ENCODE measurements at places on chromosomes 11 and 22.
A peak's percentile ranks its signal among the peaks of the same experiment; 100 is the strongest.

- no peak for DNase-seq
Measured at GRCh38 chr11:65588199-65589054, 7.2 kb downstream of the KCNK7 start.

- DNase-seq: no peak
Measured at GRCh38 chr11:7576726-7577290, 63.0 kb downstream of the PPFIBP2 start.

- no peak for DNase-seq
Measured at GRCh38 chr11:28636033-28636432, 527.8 kb downstream of the METTL15 start.

DNA sequence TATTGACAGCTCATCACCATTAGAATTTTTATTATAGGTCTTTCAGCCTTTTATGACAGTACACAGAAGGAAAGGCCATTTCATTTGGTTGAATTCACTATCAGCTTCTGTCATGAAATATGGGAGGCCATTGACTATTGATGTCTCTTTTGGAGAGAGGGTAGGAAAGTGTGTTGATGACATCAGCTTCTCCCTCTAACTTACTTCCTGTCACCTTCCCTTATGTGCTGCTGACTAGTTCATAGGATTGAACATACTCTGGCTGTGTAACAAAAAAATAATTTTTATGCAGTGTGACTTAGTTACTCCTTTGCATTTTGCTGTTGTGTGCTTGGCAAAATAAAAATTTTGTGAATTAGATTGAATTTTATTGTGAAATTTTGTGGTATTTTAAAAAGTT lies 769.2 kb downstream of the METTL15 start:
- no peak for DNase-seq

GRCh38 chr22:36818010-36818642 lies 1.3 kb upstream of the PVALB start:
- DNase-seq: no peak

DNA sequence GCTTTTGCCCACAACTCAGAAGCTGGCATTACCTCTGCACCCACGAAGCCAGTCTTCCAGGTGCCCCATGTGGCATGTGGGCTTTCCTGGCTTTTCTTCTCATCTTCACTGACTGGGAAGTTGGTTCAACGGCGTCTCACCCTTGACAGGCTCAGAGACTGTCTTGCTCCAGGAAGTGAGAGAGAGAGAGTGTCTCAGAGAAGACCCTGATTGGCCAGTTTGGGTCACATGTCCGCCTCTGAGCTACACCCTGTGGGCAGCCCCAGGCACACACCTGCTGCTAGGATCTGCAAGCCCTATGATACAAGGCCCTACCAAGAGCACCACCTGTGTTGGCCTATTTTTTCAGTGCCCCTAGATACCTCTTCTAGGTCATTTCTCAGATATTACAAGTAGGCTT lies 39.0 kb downstream of the RTL6 start:
- DNase-seq: no peak

DNA sequence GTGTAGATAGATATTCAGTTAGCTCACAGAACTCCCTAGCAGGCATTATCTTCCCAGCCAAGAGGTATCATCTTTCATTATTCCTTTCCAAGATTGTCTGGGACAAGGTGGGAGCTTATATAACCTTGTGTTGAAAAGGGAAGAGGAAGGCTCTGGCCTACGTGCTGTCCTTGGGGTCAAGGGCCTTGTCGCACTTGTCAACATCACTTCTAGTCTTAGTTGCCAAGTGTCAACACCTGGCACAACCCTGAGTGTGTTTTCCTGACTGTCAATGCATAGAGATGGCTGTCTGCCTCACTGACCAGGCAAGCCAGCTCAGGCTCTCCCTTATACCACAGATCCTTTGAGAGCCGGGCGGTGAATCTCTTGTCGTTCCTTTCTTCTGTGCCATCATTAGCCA lies 331.9 kb downstream of the CNTN5 start:
- DNase-seq: no peak

DNA sequence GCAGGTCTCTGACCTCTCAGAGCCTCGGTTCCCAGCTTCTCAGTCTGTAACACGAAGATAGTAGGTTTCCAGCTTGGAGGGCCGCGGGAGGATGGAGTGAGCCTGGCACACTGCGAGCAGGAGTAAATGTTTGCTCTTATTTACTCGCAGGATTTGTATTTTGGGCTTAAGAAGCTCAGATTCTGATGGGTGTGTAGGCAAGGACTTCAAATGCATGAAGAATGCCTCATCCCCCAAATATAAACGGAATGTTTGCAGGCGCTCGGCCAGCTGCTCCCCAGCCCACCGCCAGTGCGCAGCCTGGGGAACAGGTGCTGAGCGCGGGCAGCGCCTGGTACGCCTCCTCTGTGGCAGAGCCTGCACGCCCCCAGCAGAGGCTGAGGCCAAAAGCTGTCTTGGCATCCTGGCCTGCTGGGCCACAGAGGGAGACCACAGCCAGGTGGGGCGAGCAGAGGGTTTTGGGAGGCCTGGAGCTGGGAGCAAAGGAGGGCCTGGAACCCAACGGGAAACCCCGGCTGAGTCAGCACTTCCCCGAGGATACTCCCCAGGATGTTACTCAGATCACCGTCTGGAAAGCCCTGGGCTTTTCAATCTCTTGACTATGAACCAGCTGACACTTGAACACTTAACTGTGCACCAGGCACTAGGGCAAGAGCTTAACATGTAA lies 9.4 kb downstream of the EHD1 start:
- DNase-seq: no peak

- no peak for DNase-seq
Measured at GRCh38 chr11:44080951-44081350, 14.5 kb upstream of the EXT2 start.

DNA sequence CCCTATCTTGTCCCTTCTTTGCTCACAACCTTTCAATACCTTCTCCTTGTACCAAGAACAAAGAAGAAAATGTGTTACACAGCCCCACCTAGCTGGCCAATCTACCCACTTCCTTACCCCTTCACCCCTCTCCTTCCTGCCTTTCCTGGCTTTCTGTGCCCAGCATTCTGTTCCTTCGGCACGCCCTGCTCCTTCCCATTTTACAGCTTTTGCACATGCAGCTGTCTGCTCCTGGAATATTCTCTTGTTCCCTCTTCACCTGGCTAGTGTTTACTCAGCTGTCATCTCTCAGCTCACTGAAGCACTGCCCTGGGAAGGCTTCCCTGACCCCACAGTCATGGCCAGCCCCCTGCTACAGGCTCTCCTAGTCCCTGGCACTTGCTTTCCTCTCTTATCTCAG lies 30.7 kb downstream of the SERPINH1 start:
- DNase-seq: no peak

DNA sequence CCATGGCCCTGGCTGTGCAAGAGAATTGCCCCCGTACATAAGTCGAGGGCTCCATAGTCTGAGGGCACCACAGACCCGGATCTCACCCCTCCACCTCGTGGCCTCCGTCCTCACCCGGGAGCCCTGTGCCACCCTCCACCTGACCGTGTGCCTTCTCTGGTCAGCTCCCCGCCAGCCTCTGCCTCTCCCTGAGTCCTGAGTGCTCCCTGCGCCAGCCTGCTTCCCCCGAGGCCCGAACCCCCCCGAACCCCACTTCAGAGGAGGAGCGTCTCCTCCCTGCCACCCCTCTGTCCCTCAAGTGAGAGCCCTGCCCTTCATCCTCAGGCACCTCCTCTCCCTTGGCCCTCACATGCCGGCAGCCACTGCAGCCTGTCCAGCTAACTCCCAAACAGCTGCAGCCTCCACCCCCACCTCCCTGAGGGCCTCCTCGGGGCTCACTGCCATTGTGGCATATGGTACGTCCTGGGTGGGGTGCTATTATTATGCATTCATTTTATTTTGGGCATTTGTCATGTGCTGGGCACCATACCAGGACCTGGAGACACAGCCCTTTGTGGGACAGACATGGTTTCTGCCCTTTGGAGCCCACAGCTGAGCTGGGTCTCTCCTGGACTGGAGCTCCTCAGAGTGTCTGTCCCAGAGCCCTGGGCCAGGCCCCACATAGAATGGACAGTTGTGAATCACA lies 67.2 kb downstream of the MYO7A start:
- DNase-seq: peak; percentile 77

- no peak for DNase-seq
Measured at GRCh38 chr11:131985846-131986301, 615.5 kb downstream of the NTM start.

DNA sequence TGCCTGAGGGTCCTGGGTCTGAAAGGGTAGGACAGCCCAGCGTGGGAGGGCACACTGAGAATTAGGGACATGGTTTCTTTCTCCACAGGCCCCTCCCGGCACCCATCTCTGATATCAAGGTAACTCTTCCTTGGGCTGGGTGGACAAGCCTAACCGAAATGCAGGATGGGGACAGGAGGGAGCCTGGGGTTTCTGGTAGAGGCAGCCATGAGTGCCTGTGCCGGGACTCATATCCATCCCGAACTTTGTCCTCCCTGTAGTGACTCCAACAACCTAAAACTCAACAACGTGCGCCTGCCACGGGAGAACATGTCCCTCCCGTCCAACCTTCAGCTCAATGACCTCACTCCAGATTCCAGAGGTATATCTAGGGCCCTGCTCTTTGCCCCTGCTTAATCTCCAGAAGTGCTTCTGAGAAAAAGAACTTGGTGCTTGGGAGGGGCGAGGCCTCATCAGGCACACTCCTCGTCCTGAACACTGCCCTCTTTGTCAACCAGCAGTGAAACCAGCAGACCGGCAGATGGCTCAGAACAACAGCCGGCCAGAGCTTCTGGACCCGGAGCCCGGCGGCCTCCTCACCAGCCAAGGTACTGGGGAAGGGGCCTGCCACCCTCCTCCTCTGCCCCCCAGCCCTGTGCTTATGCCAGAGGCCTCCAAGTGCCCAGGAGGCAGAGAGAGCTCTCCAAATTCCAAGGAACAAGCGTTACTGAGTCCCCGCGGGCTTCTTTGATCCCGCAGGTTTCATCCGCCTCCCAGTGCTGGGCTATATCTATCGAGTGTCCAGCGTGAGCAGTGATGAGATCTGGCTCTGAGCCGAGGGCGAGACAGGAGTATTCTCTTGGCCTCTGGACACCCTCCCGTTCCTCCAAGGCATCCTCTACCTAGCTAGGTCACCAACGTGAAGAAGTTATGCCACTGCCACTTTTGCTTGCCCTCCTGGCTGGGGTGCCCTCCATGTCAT lies 3.1 kb downstream of the TMEM25 start:
- no peak for DNase-seq

GRCh38 chr22:32823024-32823730 lies 21.7 kb downstream of the TIMP3 start:
- no peak for DNase-seq

- DNase-seq: no peak
Measured at GRCh38 chr11:123020968-123021367, 39.3 kb upstream of the BSX start.

DNA sequence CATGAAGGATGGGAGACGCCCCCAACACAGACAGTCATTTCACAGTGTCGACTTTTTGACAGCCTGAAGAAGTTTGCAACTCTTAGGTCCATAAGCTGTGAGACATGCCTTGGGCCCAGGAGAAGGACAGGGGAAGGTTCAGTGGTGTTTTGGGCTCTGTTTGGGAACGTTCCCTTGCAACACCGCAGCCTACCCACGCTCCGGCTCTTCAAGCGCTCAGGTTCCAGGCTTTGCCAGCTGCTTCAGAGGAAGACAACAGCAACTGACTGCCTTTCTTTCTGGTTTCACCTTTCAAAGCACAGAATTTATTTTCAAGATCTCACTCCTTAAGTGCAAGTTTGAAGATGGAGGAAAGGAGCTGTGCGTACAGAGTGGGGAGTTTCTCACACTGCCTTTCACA lies 575.8 kb upstream of the B3GAT1 start:
- no peak for DNase-seq

GRCh38 chr22:42872821-42873220 lies 15.7 kb upstream of the ARFGAP3 start:
- DNase-seq: no peak

GRCh38 chr11:14334893-14335292 lies 24.1 kb downstream of the RRAS2 start:
- DNase-seq: no peak

- DNase-seq: no peak
Measured at GRCh38 chr22:49942565-49943404, 17.8 kb upstream of the PIM3 start.

- DNase-seq: no peak
Measured at GRCh38 chr11:68574308-68574707, 110.0 kb upstream of the GAL start.

DNA sequence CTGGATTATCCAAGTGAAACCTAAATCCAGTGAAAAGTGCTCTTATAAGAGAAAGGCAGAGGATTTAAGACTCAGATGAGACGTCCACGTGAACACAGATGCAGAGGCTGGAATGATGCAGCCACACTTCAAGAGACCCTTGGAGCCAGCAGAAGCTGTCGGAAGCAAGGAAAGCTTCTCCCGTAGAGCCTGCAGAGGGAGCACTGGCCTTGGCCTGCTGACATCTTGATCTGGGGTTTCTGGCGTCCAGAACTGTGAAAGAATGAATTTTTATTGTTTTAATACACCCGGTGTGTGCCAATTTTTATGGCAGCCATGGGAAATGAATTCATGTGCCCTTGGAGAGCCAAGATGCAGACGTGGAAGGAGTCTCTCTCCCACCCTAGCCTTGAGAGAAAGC lies 407.0 kb upstream of the B3GAT1 start:
- DNase-seq: no peak

DNA sequence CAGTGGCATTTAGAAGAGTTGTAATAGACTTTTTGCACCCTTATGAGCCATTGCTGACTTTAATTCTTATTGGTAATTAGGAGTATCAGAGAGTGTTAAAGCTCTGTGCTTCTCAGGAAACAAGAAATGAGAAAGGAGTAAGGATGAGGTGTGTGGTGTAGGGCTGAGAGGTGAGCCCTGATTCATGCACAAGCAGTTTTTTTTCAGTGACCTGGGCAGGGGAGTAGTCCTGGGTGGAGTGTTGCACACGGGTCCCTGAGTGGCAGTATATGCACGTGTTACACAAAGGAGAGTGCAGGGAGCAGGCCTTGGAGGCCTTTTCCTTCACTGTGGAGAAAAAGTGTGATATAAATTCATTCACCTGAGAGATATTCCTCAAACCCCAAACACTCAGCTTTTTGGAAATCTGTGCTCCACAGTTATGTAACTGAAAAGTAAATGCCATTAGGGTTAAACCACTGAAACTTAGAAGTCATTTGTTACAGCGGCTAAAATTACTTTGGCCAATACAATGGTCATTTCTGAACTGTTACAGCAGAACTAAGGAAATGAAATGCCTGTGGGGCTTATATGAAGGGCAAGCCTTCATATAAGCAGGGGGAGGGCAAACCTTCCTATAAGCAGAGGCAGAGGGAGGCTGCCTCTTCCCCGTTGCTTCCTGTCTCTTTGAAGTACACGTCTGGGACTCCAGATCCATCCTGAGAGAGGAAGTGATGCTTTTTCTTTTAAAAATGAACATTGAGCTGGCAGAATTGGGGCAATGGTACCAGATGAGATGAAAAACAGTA lies 62.6 kb upstream of the OLFML1 start:
- DNase-seq: no peak

DNA sequence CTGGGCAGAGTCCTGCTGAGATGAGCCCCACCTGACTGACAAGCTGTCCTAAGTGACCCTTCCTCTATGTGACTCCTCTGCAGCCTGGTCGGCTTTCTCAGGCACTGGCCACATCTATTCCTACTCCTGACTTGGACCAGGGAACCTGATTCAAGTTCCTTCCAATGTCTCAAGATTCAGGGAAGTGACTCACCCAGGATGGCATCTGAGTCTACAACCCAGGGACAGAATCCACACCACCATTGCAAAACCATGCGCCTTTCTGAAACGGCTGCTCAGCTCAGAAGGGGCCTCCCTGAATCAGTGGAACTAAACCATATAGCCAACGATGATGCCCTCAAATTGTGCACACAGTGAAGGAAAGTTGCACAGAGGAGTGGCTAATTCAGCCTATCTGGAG lies 63.9 kb upstream of the CSNK2A3 start:
- no peak for DNase-seq

GRCh38 chr11:22875869-22876473 lies 15.7 kb upstream of the CCDC179 start:
- DNase-seq: no peak

- DNase-seq: no peak
Measured at GRCh38 chr11:43278193-43278956, 33.4 kb upstream of the API5 start.
